Stimulated activated CD4-positive, alpha-beta T cell treated with anti-CD3 and anti-CD28 coated beads, Interleukin-1b, Interleukin-23, amount 100 ng/mL, for 1 hour (primary cell): ENCODE measurements at places on chromosomes 1 and 21.

- no peak for DNase-seq
Measured at GRCh38 chr1:178706432-178706831, 18.6 kb upstream of the RALGPS2 start.

- no peak for DNase-seq
Measured at GRCh38 chr1:229370601-229371021, 27.8 kb upstream of the CCSAP start.

- DNase-seq = no peak
Measured at GRCh38 chr1:100422065-100422464, 69.8 kb downstream of the CDC14A start.

GRCh38 chr21:41640748-41641509 is 125.9 kb downstream of the RIPK4 start:
- no peak for DNase-seq

DNA sequence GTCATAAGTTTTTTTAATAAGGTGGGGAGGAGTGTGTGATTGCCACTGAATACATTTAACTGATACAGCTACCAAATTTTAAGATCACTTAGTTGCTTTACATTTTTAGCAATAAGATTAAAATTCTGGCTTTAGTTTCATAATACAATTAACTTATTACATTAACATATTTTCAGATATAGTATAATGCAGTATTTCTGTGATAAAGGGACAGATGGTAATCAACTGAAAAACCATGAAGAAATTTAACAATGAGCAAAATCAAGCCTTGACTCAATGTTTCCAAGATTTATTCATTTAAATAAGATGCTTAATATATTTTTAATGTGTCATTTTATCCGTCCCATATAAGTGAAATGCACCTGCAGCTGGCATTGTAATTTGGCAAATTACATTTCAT is 4.0 kb downstream of the TOMM20 start:
- DNase-seq = no peak

- DNase-seq = no peak
Measured at GRCh38 chr21:21921410-21922232, 923.4 kb downstream of the NCAM2 start.

DNA sequence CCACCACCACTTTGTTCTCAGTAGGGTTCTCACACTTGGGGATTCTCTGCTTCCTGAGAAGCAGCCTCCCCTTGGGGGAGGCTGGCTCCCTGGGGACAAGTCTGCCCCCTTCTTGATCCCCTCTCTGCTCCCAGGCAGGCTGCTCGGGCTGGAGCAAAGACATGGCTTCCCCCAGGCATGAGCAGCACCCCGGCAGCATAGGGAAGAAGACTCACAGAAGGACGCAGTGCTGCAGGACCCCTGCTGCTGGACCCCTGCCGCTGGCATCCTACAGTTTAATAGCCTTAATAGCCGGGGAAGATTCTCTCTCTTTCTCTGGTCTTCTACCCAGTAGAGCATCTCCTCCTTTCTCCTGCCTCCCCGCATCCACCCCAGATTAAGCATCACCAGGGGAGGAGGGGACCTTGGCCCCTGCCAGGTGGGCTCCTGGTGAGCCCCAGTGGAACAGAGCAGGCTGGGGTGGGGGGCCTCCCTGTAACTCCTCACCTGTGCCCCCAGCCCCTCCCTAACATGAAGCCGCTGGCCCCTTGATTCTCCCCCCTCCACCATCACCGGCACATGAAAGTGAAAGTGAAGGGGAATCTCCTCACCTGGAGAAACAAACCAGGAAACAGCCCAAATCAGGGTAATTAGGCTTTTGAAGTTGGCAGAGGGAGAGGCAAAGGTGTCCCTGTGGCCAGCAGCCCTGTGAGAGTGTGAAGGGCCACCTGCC is 2.5 kb downstream of the WNT3A start:
- DNase-seq = no peak

- DNase-seq = no peak
Measured at GRCh38 chr1:39230261-39231190, 26.0 kb downstream of the MACF1 start.

GRCh38 chr1:208215393-208215792 is 28.8 kb downstream of the PLXNA2 start:
- DNase-seq = no peak

- no peak for DNase-seq
Measured at GRCh38 chr1:199129247-199129646, 490.4 kb downstream of the PTPRC start.

GRCh38 chr1:10599194-10599861 is 124.6 kb downstream of the PEX14 start:
- no peak for DNase-seq
